ENCODE measurements at places on chromosomes 12 and 14.

DNA sequence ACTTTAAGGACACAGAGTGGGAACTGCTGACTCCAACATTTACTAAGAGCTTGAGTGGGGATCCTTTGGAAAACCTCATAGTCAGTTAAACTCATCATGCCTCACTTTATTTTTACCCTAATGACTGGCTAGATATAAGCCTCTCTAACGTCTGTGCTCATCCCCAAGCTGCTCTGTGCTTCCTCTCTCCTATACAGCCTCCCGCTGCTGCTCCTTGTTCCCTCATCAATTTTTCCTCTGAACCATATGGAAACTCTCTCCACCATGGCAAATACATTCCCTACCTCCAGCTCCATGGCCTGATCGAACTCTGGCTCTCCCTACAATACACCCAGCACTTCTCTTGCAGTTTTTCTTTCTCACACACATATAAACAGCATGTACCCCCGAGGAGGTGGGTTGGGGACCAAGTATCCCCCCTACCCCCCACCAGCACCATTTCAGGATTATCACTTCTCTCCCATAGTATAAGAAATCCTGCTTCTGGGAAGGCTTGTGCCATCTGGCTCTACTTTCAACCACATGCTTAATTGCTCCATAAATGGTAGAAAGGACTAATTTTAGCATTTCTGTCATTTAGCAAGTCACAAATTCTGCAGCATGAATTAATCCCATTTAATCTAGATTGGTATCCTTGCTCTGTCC lies 39.2 kb upstream of the DYRK2 start:
- no peak for DNase-seq

GRCh38 chr12:29343022-29343799 lies 37.8 kb downstream of the ERGIC2 start:
- no peak for DNase-seq

DNA sequence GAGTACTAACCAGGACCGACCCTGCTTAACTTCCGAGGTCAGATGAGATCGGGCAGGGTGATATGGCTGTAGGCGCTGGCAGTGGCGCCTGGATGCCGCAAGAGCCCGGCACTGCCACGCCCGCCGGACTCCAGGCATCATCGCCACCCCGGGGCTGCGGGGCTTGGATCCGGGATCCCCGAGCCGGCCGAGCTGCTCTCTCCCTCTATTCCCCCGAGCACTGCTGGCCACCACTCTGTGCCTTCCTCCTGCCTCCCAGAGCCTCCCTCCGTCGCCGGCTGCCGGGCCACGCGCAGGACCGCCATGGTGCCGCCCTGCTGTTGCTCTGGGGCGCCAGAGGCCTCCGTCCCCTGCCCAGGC lies 153.2 kb upstream of the ALG10B start:
- no peak for DNase-seq

DNA sequence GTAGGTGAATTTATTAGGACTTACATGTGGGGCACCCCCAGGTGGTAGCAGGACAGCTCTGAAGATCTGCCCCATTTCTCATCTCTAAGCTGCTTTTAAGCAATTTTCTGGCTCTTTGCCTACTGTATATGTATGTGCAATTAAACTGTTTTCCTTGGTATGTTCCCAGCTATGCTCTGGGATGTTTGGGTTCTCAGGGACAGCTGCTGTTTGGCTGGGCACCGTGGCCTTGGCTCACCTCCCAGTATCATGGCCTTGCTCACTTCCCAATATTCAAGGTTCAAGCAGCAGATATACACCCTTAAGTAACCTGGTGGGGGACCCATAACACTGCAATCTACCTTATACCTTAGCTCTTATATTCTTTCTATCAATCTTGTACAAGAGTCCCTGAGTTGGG lies 53.7 kb upstream of the KITLG start:
- DNase-seq, result no peak

Measured in forelimb muscle (tissue), 1 donor.